Omental fat pad (tissue), 4 donors: ENCODE measurements at places on chromosomes 7 and 10.

DNA sequence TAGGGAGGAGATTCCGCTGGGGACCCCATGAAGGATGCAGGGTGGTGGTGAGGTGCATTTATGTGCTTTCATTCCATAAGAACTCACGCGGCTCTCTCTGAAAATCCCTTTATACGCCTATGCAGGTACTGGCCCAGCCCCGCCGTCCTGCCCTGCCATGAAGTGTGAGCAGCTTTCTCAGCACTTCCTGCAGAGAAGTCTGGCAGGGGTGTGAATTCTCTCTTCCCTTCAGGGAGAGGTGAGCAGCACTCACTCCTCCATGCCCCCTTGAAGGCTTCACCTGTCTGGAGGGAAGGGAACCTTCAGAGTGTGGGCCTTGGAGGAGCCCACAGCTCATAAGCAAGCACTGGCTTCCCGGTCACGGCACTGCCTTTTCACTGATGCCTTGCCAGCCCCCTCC lies 34.0 kb downstream of the PPP2R2D start:
- no peak for DNase-seq

GRCh38 chr10:43045631-43046287 lies 31.1 kb upstream of the RET start:
- peak; percentile 5 for DNase-seq

GRCh38 chr7:139046143-139046542 lies 10.3 kb upstream of the ZC3HAV1L start:
- DNase-seq = no peak

- DNase-seq = no peak
Measured at GRCh38 chr7:101576998-101577397, 52.1 kb downstream of the MYL10 start.

DNA sequence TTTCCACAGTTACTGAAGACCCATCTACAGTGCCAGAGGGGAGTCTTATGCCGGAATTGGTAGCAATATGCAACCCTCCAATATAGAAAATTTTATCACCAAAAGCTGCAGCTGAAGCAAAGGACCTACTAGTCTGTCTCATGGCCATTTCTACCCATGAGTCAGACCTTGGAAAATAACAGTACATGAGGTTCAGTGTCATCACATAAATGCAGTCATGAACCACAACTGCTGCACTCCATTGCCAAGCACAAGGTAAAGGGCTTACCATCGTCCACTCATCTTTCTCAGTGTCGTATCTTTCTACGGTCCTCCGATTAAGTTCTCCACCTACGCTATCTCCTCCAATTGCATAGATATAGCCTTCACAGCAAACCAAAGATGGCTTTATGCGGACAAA lies 21.8 kb downstream of the KBTBD2 start:
- DNase-seq = no peak

- DNase-seq = no peak
Measured at GRCh38 chr7:7210475-7211237, 28.3 kb downstream of the C1GALT1 start.

DNA sequence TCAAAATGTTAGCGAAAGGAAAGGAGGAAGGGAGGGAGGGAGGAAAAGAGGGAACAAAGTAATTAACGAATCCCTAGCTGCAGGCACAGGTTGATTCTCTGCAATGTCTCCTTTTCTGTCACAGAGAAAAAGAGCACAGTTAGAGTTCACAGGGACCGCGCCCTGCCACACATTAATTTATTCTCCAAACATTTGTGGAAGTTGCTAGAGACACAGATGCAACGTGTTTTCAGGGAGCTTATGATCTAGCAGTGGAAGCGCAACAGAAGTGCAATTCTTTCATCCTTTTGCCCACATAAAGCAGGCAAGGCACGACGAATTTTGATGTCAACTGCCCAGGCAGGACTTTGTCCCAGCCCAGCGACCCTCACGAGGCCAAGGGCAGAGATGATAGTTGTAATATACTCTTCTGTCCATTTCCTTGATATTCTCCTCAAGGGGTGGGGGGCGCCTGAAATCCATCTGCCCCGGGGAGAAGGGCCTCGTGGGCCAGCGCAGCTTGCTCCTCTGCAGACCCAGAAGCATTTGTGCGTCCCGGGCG lies 101.7 kb upstream of the ZNF438 start:
- DNase-seq = no peak
